Activated CD8-positive, alpha-beta memory T cell treated with anti-CD3 and anti-CD28 coated beads for 1 hour (primary cell): ENCODE measurements at places on chromosomes 5 and 9.

DNA sequence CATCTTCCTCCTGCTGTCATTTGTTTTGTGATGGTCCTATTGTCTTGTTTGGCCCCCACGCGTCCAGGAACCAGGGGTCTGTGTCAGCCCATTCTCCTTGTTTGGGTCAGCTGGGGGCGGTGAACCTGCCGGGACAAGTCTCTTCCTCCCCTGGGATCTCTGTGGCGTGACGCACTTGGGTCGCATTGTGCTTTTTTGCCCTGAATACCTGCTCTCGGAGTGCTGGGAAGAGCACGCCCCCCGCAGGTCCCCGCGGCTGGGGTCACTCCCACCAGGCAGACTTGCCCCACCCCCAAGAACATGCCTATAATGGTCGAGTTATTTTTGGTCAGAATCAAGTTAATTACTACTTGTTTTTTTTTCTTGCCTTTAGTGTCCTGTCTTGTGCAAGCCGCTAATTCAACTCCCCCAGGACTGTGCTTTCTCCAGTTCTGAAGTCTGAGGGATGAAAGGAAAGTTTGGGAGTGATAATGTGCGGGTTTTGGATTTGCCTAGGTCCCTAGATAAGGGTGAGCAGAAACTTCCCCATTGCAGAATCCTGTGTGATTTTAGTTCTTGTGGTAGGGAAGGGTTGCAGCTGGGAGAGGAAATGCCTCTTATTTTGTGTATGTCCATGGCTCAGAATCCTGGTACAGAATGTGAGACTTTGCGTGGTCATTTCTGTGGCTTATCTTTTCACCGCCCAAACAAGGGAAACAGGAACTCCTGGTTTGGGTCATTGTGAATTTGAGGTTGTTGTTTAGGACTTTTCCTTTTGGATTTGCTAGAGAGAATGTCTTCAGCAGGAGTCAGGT, 789 bp downstream of the ACER2 start:
- DNase-seq, result no peak

DNA sequence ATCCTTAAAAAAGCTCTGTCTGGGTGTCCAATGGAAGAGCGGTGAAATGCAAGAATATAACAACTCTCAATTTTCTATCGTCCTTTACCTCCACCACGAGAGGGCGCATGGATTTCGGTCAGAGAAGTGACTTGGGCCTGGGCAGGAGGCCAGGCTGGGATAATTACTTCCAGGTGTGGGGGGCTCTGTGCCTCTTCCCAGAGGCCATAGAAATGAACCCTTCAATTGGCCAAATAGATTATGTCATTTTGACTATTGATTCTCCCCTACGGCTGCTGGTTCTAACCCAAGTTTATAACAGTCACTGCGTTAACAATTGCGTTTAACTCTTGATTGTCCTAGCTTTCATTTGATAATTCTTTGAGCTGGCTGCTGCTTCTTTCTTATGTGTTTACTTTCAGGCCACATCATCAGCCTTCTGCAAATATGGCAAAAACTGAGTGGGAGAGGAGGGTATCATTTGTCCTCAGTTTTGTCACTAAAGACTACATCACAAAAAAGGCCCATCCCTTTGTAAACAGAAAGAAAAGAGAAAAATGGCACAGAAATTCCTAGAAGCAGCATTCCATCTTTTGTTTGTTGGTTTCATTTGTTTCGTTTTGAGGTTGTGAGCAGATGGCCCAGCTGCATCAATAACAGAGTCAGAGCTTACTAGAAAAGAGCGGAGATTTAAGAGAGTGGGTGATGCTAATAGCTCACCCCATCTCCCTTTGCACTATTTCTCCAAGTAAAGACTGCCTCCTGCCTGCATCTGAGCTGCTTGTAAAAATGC, 45.4 kb upstream of the ZFR start:
- peak; percentile 34 for DNase-seq

- no peak for DNase-seq
Measured at GRCh38 chr9:73892335-73892734, 604.8 kb upstream of the RORB start.

DNA sequence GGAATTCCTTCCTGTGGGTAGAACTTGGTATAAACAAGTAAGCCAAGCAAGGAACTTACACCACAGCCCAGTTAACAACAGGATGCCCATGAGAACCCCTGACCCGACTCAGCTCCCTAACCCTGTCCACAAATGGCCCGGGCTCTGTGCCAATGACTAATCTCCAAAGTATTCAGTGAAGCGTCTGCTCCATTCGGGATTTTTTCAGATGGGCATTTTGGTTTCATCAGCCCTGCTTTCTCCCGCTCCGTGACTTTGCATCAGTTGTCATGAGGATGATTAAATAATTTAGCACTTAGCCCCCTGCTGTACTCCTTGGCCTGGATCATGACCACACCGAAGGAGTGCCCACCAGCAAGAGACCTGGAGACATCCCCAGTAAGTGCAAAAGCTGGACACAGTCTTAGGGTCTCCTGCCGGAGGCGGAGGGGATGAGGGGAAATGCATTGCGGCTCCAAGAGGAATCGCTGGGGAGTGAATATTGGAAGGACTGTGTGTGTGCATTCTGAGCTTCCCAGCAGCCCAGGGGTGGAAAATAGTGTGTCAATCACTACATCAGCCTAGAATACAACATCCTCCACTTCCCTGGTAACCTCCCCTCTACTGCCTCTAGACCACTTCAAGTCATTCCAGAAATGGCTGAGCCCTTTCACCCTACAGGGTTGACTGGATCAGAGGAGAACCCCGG, 41.4 kb upstream of the DNAH5 start:
- no peak for DNase-seq

GRCh38 chr9:2021731-2022130, 6.6 kb downstream of the SMARCA2 start:
- no peak for DNase-seq
